ENCODE measurements at places on chromosomes 5 and 9.

DNA sequence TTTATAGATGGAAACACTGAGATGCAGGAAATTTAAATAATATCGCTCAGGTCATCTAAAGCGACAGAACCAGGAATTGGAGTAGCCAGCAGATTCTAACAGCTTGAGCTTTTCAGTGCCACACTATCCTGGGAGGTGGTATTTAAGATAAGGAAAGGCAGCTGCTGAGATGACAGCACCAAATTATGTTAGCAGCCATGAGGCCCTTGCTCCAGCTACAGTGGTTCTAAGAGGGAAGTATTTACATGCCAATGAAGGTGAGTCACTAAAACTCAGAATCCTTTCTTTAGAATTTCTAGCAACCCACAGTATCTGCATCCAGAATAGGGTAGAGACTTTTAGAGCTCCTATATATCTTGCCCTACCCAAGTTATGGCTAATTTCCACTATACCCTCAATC, 127.0 kb upstream of the VLDLR start:
- no peak for DNase-seq

DNA sequence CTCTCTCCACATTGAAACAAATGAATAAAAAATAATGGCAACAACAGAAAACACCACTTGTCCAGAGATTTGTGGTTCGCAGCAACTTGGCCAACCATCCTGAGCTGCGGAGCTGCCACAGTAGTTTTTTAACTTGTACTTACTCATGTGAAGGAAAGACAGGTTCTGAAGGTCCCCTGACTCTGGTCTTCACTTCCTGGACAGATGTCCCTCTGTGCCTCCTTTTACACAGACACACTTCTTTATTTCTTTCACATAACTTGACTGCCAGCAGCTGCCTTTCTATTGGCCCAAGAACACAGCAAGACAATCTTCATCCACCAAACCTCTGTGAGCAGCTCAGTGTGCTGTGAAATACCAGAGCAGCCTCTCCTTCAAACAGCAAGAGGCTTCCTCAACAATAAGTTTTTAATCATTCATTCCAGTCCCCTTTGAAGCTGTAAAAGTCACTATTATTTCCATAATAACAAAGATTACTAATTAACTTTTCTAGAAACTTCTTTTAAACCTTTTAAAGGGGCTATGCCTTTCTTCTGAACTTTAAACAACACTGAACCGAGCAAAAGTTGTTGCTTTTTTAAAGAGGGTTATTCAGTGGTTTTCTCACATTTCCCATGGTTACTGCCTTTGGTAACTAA, 198.7 kb downstream of the NR2F1-AS1 start:
- DNase-seq = no peak

DNA sequence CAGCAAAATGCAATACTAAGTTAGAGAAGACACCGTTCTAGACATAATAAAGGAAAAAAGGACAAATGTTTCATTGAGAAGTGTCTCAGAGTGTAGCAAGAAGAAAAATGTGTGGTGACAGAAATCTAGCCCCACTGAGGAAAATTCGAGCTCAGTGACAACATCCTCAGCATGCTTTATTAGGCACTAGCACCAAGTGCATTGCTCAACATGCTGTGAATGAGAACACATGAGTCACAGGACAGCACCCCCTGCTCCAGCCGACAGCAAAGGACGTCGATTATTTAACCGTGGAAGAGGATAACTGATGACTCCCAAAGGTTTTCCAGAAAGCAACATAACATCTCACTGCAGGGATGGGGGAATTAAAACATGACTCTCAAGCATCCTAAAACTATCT, 182.7 kb downstream of the GNAQ start:
- no peak for DNase-seq

GRCh38 chr5:84685121-84685894, 300.6 kb upstream of the EDIL3 start:
- DNase-seq = no peak

GRCh38 chr9:89951675-89952074, 346.9 kb downstream of the GADD45G start:
- no peak for DNase-seq

DNA sequence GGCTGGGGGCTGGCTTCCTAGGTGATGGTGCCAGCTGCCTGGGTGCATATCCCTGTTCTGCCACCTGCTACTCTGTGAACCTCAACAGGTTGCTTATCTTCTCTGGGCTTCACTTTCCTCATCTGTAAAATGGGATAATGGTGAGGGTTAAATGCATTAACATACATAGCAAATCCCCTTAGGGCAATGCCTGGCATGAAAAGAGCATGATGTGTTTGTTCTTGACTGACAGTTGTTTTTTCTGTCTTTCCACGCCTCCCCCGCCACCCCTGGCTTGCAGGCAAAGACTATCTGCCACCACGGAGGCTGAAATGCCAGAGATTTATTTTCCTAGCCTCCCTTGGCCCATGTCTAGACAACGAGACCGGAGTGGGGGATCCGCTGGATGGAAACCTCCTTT, 280.5 kb downstream of the NSG2 start:
- no peak for DNase-seq

- DNase-seq = no peak
These were observed 25.9 kb upstream of the ALDH1A1 start for GRCh38 chr9:72978744-72979143.

DNA sequence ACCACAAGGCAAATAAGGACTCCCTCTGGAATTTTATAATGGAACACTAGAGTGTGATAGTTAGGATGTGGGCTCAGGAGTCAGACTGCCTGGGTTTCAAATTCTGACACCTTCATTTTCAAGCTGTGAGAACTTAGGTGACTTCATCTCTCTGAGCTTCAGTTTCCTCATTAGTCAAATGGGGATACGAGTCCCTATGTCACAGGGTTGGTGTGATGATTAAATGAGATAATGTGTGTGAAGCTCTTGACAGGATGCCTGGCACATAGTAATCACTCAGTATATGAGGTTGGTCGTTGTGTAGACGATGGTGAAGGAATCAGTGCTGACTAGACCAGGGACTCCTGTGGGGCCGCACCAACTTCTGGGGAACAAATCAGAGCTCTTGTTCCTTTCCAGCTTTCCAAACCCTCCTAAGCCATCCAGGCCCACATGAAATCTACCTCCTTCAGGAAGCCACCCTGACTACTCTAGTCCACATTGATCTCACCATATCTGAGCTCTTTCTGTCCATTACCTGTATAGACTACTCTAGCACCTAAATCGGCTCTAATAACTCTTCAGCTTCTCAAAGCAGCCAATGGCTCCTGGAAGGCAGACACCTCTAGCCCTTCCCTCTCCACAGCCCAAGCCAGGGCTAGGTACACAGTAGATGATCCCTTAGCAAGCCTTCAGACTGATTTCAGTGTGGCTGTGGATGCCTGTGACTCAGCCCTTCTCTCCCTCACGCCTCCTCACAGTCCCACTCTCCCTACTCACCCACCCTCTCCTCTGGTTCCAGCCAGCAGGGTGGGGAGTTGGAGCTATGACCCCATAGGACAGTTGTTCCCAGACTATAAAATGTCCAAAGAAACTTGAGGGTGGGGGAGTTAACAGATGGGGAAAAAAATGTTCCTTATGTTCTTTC, 2.5 kb upstream of the TCF7 start:
- no peak for DNase-seq

GRCh38 chr9:121499177-121499426, 542 bp downstream of the GGTA1 start:
- no peak for DNase-seq

DNA sequence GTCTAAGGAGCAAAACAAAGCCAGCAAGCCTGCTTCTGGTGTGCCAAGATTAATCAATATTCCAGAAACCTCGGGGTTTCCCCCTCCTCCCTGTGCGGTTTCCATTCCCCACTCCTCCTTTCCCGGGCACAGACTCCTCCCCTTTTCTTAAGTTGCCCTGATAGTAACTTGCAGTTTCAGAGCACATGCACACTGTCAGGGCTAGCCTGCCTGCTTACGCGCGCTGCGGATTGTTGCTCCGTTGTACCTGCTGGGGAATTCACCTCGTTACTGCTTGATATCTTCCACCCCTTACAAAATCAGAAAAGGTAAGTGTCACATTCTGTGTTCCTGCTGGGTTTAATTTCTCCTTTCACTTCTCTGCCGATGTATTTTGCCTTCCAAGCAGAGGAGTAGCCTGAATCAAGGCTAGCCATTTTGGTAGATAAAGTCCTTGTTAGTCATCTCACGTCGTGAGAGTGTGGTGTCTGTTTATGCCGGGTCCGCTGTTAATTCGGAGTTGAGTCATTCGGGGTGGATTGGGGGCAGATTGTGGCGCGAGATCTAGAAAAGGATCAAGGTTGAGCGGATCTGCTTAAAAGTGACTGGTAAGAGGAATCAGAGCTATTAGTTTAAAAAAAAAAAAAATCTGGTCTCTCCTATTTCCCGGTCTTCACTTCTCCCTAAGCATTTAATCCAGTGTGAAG, at the start of gene SLC1A3:
Gene SLC1A3 (plus strand): TSS at position 179 of the 686 bp plus-strand sequence. CDS start 1,818 bp downstream, outside the sequence.
- DNase-seq = peak; percentile 16

DNA sequence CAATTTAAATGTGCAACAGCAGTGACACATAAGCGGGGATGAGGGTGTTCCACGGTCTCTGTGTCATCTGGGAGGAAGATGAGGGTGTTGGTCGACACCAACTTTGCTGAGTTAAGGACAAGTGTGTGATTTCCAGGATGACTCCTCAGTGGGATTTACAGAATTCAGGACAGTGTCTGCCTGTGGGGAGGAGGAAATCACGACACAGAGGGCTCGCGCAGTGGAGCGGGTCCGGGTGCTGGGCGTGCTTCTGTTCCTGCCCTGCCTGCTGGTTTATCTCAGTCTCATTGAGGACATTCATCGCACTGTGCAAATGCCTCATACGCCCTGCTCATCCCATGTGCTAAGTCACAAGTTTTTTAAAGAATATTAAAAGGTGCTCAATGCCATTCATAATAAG, 73.7 kb upstream of the ADAMTS2 start:
- no peak for DNase-seq

GRCh38 chr9:71741926-71742648, 26.2 kb downstream of the CEMIP2 start:
- no peak for DNase-seq

GRCh38 chr9:124054582-124055227, 43.1 kb downstream of the LHX2 start:
- DNase-seq = no peak

DNA sequence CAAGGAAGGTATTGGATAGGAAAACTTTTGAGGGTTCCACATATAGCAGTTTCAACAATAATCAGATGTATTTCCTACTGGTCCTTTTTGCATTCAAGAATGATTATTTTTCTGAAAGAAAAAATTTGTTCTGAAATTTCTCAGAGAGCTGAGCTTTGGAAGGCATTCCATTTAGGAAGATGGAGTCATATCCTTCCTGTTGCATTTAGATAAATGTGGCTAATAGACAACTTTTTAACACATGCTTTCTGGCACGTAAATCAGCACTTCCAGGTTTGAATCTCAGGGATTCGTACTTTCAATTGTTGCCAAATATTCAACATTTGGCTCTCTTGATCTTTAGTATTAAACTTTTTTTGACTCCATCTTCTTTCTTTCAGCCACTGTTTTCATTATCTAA, 24.8 kb upstream of the TLR4 start:
- DNase-seq = no peak

GRCh38 chr5:63822614-63823013, 139.6 kb downstream of the HTR1A start:
- DNase-seq = no peak

DNA sequence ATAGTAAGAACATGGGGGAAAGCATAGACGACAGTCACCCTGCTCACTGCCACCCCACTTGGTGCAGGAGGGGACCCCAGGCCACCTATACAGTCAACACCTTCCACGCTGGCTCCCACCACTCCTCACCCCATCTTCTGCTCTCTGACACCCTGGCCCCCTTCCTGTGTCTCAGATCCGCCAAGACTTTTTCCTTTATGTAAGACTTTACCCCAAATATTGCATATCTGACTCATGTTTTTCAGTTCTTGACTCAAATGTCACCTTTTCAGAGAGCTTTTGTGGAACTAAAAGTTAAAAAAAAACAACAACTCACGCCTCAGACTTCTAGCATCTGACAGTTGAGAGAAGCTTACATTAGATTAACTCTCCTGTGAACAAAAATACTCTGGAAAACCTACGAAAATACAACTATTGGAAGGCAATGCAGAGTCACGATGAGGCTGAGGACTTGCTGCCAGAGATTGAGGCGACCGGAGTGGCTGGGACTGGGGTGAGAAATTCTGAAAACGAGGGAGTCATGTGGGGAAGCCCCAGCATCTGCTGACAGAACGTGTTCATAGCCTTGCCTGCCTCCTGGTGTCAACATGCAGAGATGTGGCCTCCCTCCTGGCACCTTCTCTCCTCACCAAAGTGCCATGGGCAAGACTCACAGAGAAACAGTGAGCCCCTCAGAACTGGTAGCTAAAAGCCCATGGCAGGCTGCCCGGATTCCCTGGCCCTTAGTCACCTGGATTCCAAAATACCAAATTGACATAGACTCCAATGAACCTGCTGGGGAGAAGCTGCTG, 22.4 kb upstream of the FCN2 start:
- DNase-seq = peak; percentile 56

GRCh38 chr5:82278711-82279370, 687 bp upstream of the RPS23 start:
- DNase-seq = no peak

DNA sequence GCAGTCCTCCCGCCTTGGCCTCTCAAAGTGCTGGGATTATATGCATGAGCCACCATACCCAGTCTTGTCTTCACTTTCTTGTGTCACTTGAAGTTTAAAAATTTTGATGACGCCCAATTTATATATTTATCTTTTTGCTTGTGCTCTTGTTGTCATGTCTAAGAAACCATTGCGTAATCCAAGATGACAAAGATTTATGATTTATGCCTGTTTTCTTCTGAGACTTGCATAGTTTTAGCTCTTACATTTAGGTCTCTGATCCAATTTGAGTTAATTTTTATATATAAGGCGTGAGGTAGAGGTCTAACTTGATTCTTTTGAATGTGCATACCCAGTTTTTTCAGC, 18.6 kb downstream of the ANKHD1 start:
- no peak for DNase-seq

- no peak for DNase-seq
These were observed 48.2 kb downstream of the KIF2A start for GRCh38 chr5:62354028-62354874.

DNA sequence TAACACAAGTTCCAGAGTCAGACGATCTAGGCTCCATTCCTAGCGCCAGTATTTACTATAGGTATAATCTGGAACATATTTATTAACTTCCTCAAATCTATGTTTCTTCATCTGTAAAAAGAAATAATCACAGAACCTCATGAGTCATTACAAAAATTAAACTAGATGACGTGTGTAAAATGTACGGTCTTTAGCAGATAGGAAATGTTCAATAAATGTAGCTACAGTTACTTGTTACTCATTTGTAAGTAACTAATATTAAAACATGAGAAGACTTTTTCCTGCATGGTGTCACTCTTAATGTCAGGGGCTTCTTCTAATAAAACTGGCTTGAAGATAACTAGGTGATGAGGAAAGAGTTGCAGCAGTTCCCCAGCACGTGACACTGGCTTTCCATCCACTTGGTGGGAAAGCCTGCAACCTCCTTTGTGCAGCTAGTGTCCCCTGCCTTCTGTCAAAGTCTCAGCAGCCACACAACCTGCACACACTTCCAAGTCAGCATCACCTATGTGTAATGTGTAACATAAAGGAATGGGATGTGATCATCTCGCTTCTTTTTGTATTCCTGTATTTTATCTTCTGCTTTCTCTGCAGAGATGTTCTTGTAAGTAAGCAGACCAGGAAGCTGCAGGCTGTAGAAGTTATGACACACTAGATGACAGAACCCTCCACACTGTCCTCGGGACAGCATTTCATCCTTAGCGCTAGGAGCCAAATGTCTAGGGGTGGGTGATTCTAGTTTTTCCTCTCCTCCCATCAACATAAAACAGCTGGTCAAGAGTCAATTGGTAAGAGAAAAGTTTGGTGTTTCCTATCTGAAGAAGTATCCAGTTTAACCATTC, 1.8 kb upstream of the JAKMIP2 start:
- no peak for DNase-seq

All from GM19239 (cell line).